ENCODE measurements at places on chromosomes 4 and X.

GRCh38 chr4:47000406-47000805, 7.0 kb upstream of the GABRA4 start:
- DNase-seq, result no peak

GRCh38 chrX:154516656-154517100, 646 bp upstream of the FAM3A start:
- peak; percentile 68 for DNase-seq

DNA sequence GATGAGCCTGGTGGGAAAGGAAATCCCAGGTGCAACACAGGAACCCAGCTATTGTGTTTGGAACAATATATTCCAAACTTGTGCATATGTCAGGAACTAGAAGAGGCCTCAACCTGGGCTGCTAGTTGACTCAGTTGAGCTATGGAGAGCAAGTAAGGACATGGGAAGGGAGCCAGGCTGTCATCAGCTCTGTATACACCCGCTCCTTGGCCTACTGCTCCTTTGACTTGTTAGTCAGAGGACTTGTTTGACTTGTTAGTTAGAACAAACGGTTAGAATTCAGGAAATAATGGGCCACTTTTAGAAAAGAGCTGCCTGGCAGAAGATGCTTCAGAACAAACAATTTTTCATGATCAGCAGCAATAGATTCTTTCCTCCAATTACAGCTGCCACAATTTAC, 76.4 kb downstream of the CBLL2 start:
- DNase-seq, result no peak

DNA sequence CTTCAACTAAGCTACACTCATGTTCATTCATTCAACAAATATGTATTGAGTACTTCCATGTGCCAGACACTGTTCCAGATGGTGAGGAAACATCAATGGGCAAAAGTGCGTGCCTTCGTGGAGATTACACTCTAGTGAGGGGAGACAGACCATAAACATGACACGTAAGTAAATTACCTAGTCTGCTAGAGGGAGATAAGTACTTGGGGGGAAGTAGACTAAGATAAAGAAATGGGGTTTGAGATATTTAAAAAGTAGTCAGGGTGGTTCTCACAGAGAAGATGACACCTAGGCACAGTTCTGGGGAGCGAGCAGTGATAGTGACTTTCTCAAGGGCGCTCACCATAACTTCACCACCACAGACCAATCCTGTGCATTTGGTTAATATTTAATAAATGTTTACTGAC, 11.7 kb downstream of the JCHAIN start:
- DNase-seq, result no peak

DNA sequence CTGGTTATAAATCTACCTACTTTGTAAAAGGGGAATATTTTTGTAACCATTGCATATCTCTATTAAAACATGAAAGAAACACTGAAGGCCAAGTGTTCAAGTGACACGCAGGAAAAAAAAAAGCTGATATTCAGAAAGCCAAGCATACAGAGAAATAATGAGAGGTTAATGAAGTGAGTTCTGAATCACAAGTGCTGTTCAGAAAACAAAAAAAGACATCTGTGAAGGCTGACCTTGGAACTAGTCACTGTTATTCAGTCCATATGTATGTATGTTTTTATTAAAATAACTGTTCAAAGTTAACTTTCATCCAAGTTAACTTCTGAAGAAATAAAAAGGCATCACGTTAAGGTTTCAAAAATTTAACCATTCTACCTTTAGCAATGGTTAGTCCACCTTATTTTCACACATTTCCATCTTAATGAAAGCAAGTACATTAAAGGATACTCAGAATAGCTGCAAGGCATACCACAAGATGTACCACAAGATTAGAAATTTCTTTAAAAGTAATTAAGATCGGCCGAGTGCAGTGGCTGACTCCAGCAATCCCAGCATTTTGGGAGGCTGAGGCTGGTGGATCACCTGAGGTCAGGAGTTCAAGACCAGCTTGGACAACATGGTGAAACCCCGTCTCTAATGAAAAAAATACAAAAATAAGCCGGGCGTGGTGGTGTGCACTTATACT, 31.4 kb downstream of the SH3RF1 start:
- DNase-seq, result no peak

DNA sequence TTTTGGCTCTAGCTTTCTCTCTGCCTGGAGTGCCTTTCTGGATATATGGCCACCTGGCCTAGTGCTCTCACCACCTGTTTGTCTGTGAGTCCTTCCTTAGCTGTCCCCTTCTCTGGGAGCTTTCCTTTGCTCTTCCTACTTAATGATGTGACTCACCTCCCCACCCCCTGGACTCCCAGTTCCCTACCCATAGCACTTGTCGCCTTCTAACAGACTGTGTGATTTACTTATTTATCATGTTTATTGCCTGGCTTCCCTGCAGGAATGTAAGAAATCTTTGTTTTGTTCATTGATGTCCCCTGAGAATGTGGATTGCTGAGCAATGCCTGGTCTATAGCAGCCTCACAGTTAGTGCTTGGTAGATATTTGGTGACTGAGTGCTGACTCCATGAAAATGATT, 18.9 kb downstream of the ADD1 start:
- DNase-seq, result no peak

GRCh38 chr4:90112715-90113114, 14.5 kb upstream of the CCSER1 start:
- no peak for DNase-seq

DNA sequence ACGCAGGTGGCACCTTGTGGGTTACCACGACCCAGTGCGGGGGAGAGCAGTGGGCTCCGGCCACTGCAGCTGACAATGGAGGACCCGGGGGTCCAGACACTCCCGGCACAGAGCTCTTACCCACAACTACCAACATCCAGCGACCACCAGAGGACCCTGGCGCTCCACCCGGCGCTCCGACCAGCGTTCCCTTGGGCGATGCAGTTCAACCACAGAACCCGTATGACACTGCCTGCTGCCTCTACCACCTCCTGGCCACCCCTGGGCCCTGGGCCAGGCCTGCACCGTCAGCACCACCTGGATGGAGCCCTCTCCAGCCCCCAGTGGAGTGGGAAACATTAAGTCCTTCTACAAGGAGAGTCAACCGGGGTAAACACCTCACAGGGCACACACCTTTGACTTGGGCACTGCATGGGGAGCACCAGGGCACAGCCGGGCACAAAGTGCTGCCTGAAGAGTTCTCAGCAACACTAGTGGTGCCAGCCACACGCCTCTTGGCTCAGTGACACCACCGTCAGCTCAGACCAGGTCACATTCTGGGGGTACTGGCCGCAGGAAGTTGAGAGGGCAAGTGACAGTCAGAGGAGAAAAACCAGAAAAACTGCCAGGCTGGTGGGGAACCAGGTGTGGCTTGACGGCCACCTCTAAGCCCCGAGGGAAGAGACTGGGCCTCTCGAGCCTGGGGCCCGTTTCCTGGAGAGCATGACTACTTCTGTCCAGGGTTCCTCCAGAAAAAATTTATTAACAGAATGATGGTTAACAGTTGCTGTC, 2.6 kb downstream of the CTBP1 start:
- DNase-seq, result peak; percentile 18

GRCh38 chr4:38153387-38153760, 193.2 kb downstream of the PTTG2 start:
- no peak for DNase-seq

- no peak for DNase-seq
Observed at GRCh38 chr4:148778980-148779675, 336.9 kb upstream of the NR3C2 start.

Measured in testis (tissue), 5 donors.